Neural cell (in vitro differentiated cells): ENCODE measurements at places on chromosomes 7 and 10. TPM values are rescaled to one million over a fixed set of nuclear protein-coding genes. Genes with fewer than 3 reads are reported as not detected.

MSS51 gene
- polyA plus RNA-seq, result 4.7 and 8.3 TPM in 2 replicates

CLRN3 gene
- polyA plus RNA-seq, result not detected in 2 replicates

STOX1 gene
- polyA plus RNA-seq, result 1.2 and 2.3 TPM in 2 replicates

ZNF365 gene
- polyA plus RNA-seq, result 1.9 and 3.1 TPM in 2 replicates

EN2 gene
- polyA plus RNA-seq, result not detected in 2 replicates

CXCL12 gene
- 0.14 and 0.54 TPM in 2 replicates for polyA plus RNA-seq

GLI3 gene
- polyA plus RNA-seq, result 0.19 and 0.48 TPM in 2 replicates

STARD3NL gene
- polyA plus RNA-seq, result 233 and 240 TPM in 2 replicates

KLF14 gene
- 0.48 TPM in 1 of 2 replicates, not detected in the other for polyA plus RNA-seq

GCK gene
- polyA plus RNA-seq, result 7.4 and 9.0 TPM in 2 replicates

ENTPD1 gene
- 0.14 and 0.57 TPM in 2 replicates for polyA plus RNA-seq

UFSP1 gene
- 2.4 and 5.0 TPM in 2 replicates for polyA plus RNA-seq

TSPAN13 gene
- polyA plus RNA-seq, result 281 and 315 TPM in 2 replicates
